ENCODE measurements at places on chromosomes 12 and 14.

- DNase-seq = no peak
Measured at GRCh38 chr12:132836795-132837331, 8.2 kb upstream of the GOLGA3 start.

GRCh38 chr12:114694436-114695304 is 10.7 kb upstream of the TBX3 start:
- DNase-seq = no peak

- peak; percentile 72 for DNase-seq
Measured at GRCh38 chr12:49636979-49637755, 13.8 kb downstream of the PRPF40B start.

GRCh38 chr14:88225721-88226120 is 97.3 kb downstream of the KCNK10 start:
- no peak for DNase-seq

GRCh38 chr14:89507521-89507920 is 90.5 kb upstream of the FOXN3 start:
- peak; percentile 55 for DNase-seq

DNA sequence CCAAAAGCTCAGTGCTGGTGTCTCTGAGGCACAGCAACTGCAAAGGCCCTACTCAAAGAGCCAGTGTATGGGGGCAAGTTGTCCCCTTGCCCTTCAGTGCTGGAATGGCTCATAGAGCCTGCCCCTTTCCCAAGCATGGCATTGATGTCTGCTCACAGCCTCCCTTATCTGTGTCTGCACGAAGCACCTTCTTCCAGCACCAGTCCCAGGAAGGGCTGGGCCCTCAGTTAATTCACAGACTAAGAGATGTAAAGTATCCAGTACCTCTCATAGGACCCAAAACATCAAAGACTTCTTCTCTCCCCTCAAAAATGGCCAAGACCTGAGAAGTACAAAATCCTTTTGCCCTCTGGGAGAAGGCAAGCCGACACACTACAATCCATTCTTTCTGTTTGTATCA is 1.6 kb upstream of the CMAS start:
- no peak for DNase-seq

DNA sequence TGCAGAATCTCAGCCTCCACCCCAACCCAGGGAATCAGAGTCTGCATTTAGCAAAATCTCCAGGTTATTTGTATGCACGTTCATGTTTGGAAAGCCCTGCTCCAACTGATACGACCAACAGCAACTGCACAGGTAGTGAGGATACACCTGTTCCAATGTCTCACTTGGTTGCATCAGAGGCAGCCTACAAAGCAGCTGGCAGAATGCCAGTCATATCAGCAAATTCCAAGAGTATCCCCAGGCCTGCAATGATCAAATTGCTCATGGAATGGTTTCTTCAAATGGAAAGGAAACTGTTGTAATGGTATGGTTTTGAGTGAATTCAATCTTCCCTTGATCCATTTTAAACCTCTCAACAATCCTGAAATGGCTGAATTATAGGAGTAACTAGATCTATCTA is 75.4 kb downstream of the GRIP1 start:
- DNase-seq = no peak

- no peak for DNase-seq
Measured at GRCh38 chr12:51320311-51320694, 3.7 kb downstream of the BIN2 start.

DNA sequence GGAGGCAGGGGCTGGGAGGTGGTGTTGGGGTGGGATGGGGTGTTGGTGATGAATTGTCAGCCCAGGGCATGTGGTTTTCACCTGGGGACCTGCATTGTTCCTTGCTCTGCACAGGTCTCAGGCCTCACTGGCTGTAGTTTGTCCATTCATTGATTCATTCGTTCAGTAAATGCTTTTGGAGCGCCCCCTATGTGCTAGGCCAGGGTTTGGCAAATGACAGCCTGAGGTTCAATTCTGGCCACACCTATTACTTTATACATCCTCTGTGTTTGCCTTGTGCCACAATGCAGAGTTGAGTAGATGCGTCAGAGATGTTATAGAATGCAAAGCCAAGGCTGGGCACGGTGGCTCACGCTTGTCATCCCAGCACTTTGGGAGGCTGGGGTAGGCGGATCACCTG is 4.7 kb downstream of the ADCK1 start:
- no peak for DNase-seq

All from HTR-8/SVneo (cell line).